Left renal cortex interstitium (tissue), 4 donors: ENCODE measurements at places on chromosomes 1 and 21. TPM values are rescaled to one million over a fixed set of nuclear protein-coding genes. Genes with fewer than 3 reads are reported as not detected.
A peak's percentile ranks its signal among the peaks of the same experiment; 100 is the strongest.

- no peak for DNase-seq
These were observed 145.3 kb downstream of the PSMG1 start for GRCh38 chr21:39037807-39038405.

DNA sequence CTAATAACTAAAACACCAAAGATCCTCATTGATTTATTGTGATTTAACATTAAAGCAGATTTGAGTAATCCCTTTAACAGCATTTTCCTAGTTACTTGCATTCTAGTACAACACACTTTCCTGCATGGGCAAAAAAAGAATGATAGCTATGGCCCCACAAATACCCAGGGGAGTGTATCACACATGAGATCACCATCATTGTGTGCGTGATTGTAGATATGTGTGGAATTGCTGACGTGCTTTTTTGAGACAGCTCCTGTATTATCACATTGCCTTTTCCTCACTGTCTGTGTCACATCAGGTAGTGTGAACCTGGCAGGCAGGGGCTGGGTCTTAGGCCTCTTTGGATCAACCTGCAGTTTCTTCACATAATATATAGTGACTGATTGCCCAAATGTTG is 48.5 kb upstream of the SAMD13 start:
- no peak for DNase-seq

- no peak for DNase-seq
These were observed 35.8 kb upstream of the TDRD10 start for GRCh38 chr1:154466206-154466605.

DNA sequence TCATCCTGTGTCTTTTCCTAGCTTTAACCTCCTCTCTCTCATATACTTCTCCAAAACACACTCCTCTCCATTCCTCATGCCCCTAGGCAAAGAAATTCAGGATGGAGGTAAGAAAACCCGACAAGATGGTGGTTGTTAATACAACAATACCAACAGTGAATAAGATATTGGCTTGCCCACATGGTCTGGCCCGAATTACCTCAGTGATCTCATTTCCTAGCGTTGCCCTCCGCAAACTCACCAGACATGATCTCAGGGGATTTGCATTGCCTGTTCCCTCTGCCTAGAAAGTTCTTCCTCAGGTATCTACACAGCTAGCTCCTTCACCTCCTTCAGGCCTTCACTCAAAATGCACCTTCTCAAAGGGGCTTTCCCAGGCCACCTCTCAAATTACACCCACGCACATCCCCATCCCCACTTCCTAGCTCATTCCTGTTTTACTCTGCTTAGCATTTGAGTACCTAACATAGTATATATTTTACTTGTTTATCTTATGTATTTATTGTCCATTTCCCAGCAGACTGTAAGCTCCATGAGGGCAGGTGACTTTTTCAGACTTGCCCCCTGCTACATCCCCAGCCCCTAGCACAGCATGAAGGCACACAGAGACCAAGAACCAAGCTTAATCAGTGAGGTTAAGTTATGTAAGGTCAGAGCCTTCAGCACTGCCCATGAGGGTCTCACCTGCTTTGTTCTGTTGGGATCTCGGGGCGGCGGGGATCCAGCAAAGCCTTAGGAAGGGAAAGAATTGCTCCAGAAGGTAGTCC is 10.2 kb upstream of the UBR4 start:
- DNase-seq, result no peak

DNA sequence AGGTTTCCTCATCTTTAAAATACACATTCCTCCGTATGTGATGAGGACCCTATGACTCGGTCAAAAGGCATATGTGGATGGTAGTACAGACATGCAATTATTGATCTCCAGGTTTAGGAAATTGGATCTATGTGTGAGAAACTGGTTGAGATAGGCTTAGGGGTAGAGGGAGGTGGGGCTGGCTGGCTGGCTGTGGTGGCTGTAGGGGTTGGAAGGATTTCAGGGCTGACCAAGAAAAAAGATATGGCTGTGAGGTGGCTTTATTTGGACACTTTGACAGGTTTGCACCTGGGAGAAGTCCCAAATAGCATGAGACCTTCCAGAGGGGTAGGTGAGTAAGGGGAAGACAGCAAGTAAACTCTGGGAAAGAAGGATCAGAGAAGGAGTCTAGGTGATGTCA is 39.6 kb upstream of the ADAM30 start:
- no peak for DNase-seq

GRCh38 chr1:99456536-99456935 is 189.4 kb upstream of the PALMD start:
- DNase-seq, result no peak

- peak; percentile 52 for DNase-seq
These were observed at the start of gene LPGAT1 for GRCh38 chr1:211830328-211831142. TSS of gene LPGAT1 (minus strand) at chr1:211830763. CDS start at chr1:211829296, 1,467 bp downstream.

DNA sequence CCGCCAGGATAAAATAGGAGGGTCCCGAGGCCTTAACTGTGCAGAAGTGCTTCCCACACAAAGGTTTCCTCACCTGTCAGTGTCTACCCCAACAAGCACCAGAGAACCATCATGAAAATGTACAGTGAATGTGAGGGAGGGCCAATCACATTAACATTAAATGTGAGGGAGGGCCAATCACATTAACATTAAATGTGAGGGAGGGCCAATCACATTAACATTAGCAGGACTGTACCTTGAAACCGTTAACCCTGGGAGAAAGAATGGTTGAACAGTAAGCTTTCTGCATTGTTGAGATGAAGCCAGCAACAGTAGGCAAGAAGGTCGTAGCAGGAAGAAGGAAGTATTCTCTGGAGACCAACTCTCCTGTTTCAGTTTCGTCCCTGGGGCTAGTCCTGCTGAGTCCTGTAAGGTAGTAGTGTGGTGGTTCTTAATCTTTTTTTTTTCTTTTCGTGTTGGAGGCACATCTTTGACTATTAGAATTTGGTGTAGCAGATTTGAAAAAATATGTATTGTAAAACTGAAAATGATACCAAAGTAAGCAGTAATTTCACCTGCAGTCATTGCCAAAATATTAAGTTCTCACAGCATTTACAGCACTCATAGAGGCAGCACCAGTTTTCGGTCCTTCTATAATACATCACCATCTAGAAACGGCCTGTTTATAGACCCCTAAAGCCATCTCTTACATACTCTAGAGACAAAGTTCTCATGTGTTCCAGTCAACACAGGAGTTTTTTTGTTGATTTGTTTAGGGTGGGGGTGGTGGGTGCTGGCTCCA is 98.6 kb upstream of the PPP2R5A start:
- DNase-seq, result no peak

- DNase-seq, result no peak
These were observed 18.3 kb upstream of the KRTAP7-1 start for GRCh38 chr21:30847627-30848500.

DNA sequence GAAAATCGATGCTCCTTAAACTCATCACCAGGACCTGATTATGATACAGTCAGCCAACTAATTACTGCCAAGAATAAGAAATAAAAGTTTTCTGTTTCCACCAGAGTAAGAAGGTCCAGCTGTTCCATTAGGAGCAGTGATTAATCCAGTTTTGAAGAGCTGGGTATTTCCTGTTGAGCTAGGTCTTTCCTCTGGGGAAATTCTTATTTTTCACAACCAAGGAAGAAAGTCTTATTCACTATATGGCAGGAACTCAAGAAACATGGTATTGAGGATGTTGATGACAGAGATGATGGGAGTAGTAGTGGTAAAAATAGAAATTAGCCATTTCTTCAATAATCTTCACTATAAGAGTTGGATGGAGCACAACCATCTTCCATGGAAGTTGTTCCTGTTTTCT is 374.6 kb upstream of the RUNX1 start:
- no peak for DNase-seq

- no peak for DNase-seq
These were observed 2.0 kb upstream of the PERM1 start for GRCh38 chr1:983798-984475.

DNA sequence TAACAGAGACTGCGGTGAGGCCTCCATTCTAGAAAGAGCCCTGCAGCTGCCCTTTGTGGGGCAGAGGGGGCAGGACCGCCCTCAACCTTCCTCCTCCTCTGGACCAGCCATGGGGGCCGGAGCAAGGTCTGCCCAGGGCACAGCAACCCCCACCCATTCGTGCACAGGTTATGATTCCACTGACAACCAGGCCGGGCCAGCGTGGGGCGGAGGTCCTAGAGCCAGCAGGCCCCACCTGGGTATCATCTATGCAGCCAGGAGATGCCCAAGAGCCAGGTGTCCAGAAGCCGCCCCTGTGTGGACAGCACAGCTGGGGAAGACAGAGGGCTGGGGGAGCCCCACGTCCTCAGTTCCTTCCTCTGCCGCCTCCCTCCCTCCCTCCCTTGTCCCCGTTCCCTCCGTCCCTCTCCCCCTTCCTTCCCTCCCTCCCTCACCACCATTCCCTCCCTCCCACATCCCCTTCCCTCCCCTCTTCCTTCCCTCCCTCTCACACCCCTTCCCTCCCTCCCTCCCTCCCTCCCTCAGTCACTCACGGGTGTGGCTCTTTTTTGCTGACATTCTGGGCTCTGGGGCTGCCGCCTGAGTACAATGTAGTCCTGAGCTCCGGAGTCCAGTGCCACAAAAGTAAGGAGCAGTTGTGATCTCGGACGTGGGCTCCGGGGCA is 12.3 kb downstream of the RNF223 start:
- DNase-seq, result no peak

- no peak for DNase-seq
These were observed 258.3 kb upstream of the CAMK1G start for GRCh38 chr1:209324901-209325871.

SEC16B gene
- polyA plus RNA-seq, result 3.6 TPM

KCNN3 gene
- 2.5 TPM for polyA plus RNA-seq

KRTAP13-2 gene
- not detected for polyA plus RNA-seq

SLC16A1 gene
- 53.7 TPM for polyA plus RNA-seq

LENEP gene
- 0.91 TPM for polyA plus RNA-seq

NTRK1 gene
- polyA plus RNA-seq, result 1.8 TPM

STUM gene
- 1.0 TPM for polyA plus RNA-seq

C1QB gene
- 5.4 TPM for polyA plus RNA-seq

LCE1B gene
- polyA plus RNA-seq, result not detected

FCMR gene
- polyA plus RNA-seq, result 0.99 TPM

PTGFR gene
- 0.18 TPM for polyA plus RNA-seq

HSD17B7 gene
- polyA plus RNA-seq, result 13.9 TPM
